ENCODE measurements at places on chromosomes 2 and 18. TPM values are rescaled to one million over a fixed set of nuclear protein-coding genes. Genes with fewer than 3 reads are reported as not detected.

Gene GPR35
- 0.39 TPM for total RNA-seq

Gene MRPL30
- 30.4 TPM for total RNA-seq

Gene QPCT
- total RNA-seq, result 60.9 TPM

Gene SANBR
- total RNA-seq, result 8.7 TPM

Gene CCDC141
- total RNA-seq, result not detected

Gene PJVK
- 5.1 TPM for total RNA-seq

Gene CTAGE1
- total RNA-seq, result 0.22 TPM

Gene ZNF385B
- total RNA-seq, result 2.6 TPM

Gene LAMA3
- total RNA-seq, result 1,921 TPM

Gene UGT1A8
- not detected for total RNA-seq

Gene ZAP70
- total RNA-seq, result not detected

Gene TDRD15
- not detected for total RNA-seq

Gene MTA3
- 29.0 TPM for total RNA-seq

Gene CCDC74B
- 4.7 TPM for total RNA-seq

Gene MAPK4
- 7.5 TPM for total RNA-seq

Gene NOL4
- 0.65 TPM for total RNA-seq

Gene CYRIA
- total RNA-seq, result 5.5 TPM

Gene PDCD1
- not detected for total RNA-seq

Gene CHRND
- not detected for total RNA-seq

Gene SERPINB2
- 0.98 TPM for total RNA-seq

Gene KLF7
- total RNA-seq, result 4.3 TPM

Gene NPPC
- not detected for total RNA-seq

Gene MSTN
- total RNA-seq, result not detected

Gene SERPINB13
- not detected for total RNA-seq

Gene AQP12B
- not detected for total RNA-seq

Gene GRP
- not detected for total RNA-seq
